Activated CD8-positive, alpha-beta memory T cell treated with anti-CD3 and anti-CD28 coated beads for 48 hours (primary cell): ENCODE measurements at places on chromosomes 5 and 9.

GRCh38 chr5:126778675-126779403 is 1.9 kb downstream of the LMNB1 start:
- DNase-seq = no peak

- no peak for DNase-seq
Observed at GRCh38 chr5:54905942-54906537, 79.4 kb downstream of the ESM1 start.

- DNase-seq = no peak
Observed at GRCh38 chr5:124453221-124454051, 293.0 kb downstream of the ZNF608 start.

DNA sequence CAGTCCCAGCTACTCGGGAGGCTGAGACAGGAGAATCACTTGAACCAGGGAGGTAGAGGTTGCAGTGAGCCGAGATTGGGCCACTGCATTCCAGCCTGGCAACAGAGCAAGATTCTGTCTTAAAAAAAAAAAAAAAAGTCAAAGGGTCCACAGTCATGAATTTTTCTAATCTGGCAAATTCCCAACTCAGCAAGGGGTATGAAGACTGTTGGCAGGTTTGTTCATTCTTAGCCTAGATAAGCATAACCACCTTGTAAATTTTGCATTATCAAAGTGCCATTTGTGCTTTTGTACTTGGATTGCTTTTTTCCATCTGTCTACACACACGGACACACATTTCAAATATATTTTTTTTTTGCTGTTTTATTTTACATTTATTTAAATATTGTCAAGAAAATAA is 299.8 kb upstream of the NUDT12 start:
- DNase-seq = no peak

- no peak for DNase-seq
Observed at GRCh38 chr5:77957516-77957915, 181.4 kb upstream of the TBCA start.
